ENCODE measurements at places on chromosomes 1 and 21.

- DNase-seq, result no peak
These were observed 125.8 kb upstream of the HOOK1 start for GRCh38 chr1:59688976-59689375.

GRCh38 chr1:30451532-30452125 lies 271.8 kb downstream of the MATN1 start:
- DNase-seq, result no peak

GRCh38 chr1:202130816-202131522 lies 8.3 kb downstream of the GPR37L1 start:
- no peak for DNase-seq

- no peak for DNase-seq
These were observed 69.3 kb downstream of the SLC25A24 start for GRCh38 chr1:108130794-108131193.

DNA sequence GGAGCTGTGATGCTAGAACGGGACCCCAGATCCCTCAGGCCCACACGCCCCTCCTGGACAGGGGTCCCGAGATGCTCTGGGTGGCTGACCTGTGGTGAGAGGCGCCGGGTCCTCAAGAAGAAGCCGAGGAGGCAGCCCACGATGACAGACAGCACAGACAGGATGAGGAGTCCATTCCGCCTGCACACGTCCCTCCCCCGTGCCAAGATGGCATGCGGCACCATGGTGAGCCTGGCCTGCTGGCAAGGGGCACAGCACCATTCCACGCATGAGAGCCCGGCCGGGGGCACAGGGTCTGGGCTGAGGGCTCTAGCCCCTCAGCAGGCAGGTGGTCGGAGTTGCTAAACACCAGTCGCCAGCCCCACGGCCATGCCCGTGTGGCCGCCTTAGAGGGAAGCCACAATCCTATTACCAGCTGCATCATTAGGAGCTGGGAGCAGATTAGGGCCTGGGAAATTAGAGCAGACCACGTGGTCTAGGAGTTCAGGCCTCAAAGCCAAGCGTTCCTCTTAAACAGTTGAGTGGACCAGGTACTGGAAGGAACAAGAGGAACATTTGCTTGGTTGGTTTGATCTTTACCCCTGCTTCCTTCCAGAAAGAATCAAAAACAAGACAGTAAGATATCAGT lies at the start of gene SLC1A7:
SLC1A7 (minus strand) TSS at position 413 of the 628 bp plus-strand sequence; CDS start at position 224, 189 bp downstream.
- no peak for DNase-seq

GRCh38 chr1:191912517-191912916 lies 245.7 kb upstream of the RGS18 start:
- DNase-seq, result no peak

GRCh38 chr1:66405061-66405460 lies 128.9 kb upstream of the SGIP1 start:
- no peak for DNase-seq

DNA sequence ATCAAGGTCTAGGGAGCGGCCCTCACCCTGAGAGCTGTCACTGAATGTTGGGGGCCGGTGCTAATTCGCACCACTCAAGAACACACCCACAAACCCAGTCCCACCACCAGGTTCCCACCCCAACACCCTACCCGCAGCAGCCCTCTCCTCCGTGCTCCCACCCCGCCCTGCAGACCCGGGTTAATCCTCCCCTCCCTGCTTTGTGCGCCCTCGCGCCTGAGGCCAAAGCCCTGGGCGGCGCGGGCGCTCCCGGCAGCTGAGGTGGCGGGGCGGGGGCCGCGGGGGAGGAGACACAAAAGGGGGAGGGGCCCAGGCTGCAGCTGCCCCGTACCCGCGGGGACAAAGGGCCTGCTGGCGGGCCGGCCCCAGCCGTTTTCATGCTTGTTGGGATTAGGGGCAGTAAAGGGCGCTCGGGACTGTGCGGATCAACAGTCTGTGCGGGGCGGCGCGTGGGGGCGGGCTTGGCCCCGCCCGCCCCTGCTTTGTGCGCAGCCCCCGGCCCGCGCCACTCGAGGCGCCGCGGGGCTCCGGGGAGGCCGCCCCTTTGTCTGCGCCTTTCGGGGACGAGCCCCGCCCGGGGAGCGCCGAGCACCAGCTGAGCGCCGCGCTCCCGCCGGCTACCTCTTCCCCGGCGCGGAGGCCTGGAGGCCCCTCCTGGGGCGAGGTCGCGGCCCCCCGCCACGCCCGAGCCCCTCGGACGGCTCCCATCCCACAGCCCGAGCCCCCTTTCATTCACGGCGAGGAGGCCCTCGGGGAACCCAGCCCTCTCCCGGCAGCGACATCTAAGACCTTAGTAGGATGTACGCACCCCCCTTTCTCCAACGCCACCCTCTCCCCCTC lies 10.9 kb downstream of the C1orf216 start:
- DNase-seq, result peak; percentile 43

- no peak for DNase-seq
These were observed 1.1 kb downstream of the PGD start for GRCh38 chr1:10400013-10400412.

- DNase-seq, result no peak
These were observed 176.1 kb downstream of the CLIC6 start for GRCh38 chr21:34844924-34845238.

GRCh38 chr1:39695016-39695415 lies 3.8 kb upstream of the HPCAL4 start:
- no peak for DNase-seq

DNA sequence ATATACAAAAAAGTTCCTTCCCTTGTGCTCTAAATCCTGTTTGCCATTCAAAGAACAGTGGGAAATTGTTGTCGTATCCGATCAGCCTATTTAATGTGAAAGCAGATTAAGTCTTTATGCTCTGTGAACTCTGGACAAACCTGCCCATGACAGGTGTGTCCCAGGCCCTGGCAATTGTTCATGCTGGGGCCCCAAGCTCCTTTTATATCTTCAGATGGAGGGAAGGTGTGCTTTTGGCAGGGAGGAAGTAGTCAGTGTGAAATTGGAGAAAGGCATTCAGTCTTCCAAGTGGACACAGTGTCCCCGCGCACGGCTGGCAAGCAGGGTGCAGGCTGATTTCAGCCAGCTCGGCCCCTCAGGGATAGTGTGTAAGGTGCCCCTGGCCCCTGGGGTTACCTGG lies 135.1 kb upstream of the F3 start:
- DNase-seq, result no peak

DNA sequence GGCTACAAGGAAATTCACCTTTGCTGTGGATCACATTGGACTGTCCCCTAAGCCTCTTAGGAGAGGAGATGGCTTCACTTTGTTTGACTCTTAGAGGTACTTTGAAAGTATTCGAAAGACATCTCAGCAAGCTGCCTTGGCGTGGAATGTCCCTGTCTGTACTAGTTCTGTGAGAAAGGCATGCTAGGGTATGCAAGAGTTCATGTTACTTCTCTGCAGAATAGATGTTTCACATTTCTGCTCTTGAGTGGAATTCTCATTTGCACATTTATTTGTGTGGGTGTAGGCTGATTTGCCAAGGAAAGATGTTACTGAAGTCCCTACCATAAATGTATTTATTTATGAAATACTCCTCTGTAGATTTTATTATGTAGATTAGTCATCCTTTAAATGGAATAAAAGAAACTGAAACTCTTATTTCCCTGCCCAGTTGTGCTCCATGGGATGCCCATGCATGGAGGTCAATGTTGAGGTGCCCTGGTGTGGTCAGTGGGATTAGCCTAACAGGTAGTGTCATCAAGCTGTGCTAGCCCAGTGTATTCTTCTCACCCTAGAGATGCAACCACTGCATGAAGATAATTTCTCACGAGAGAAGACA lies 13.8 kb downstream of the MIA3 start:
- DNase-seq, result no peak

DNA sequence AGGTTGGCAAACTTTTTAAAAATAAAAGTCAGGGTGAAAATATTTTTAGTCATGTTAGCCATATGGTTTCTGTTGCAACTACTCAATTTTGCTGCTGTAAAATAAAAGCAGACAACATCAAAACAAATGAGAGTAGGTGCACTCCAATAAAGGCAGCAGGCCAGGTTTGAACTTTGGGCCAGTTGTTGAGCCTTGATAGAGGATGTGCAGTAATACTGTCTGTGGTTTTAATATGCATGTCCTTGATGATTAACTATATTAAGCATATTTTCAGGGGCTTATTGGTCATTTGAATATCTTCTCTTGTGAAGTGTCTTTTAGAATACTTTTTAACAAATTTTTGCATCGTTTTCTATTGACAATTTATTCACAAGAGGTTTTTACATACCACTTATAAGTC lies 1399.9 kb upstream of the B3GALT2 start:
- DNase-seq, result no peak

DNA sequence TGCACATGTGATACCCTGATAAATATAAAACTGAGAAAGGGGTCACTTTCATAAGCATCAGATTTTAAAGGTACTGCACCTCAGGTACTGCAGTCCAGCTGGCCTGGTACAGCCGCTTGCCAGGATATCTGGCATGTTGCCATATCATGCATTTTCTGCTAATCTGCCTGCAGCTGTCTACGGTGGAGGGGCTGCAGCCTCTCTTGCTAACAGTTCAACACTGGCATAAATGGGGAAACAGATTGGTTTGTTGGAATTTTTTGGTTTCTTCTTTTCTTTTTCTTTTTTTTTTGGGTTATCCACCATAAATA lies 71.5 kb downstream of the MIS18A start:
- no peak for DNase-seq

DNA sequence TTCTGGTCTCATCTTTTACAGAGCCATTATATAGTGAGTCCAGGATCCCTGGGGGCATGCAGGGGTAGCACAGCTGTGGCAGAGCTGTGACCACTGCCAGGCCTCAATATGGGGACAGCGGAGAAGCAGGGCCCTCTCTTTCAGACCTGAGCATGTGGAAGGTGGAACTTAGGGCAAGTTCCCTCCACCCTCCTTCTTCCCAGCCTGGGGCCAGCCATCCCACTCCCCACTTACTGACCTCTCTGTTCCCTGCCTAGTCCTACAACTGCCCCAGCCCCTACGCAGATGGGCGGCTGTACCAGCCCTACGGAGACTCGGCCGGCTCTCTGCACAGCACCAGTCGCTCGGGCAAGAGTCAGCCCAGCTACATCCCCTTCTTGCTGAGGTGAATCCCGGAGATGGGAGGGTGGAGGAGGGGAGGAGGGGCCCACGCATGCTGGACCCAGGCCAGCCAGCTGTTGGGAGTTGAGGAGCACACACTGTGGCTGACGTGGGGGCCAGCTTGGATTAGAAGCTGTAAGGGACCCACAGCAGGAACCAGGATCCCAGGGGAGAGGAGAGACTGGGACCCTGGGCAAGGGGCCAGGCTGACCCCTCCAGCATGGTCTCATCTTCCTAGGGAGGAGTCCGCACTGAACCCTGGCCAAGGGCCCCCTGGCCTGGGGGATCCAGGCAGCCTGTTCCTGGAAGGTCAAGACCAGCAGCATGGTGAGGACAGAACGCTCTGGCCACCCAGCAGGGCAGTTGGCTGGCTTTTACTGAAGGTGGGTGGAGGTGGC lies 10.7 kb downstream of the PSRC1 start:
- DNase-seq, result no peak

- DNase-seq, result no peak
These were observed 31.9 kb downstream of the CAPN9 start for GRCh38 chr1:230778916-230779590.

DNA sequence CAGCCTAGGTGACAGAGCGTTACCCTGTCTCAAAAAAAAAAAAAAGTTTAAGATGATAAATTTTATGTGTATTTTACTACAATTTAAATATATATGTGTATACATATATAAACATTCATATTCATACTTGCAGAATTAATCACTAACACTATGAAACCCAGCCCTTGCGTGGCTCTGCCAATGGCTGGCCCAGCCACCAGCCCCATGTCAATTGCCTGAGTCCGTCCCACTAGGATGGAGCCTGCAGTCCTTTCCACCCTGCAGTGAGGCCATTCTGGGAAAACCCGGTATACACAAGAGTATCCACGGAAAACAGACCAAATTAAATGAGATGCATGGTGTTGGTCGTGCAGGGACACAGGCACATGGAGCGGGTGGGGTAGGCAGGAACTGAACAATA lies 49.7 kb downstream of the TCP10L start:
- DNase-seq, result no peak

DNA sequence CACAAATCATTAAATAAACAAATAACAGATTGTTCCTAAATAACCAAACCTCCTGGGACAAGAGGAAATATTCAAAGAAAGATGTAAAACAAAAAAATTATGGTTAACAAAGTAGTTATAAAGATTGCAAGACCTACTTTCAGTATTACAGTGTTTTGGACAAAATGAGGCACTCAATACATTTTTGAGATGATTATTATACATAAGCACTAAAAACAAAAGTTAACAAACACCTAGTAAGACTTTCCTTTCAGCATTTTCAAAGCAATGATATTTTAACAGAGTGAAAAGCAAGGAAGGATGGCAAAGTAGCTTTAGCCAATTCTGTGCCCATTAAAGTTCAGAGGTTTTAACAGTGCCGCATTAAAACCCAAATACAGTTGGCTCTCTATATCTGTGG lies 17.2 kb downstream of the OMA1 start:
- DNase-seq, result no peak

DNA sequence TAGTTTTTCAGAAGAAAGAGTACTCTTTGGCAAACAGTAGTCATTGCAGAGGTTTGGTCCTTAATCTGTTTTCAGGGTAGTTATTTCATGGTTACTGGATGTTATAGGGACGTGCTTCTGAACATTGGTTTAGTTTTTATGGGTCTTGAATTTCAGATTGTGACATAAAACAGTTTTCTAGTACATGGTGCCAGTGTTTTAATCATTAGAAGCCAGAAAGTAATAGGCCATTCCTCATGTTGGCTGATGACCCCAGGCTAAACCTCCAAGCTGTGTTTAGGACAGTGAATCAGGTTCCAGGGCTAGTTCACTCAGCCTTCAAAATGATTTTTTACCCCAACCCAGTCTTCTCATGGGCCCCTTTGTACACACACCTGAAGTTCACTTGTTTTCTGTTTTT lies 73.3 kb downstream of the OLFML2B start:
- DNase-seq, result no peak

- DNase-seq, result no peak
These were observed 25.7 kb downstream of the TMPRSS2 start for GRCh38 chr21:41482301-41482700.

- no peak for DNase-seq
These were observed 201.7 kb downstream of the ROR1 start for GRCh38 chr1:63975481-63975880.

GRCh38 chr1:10630661-10631120 lies 155.9 kb downstream of the PEX14 start:
- no peak for DNase-seq

DNA sequence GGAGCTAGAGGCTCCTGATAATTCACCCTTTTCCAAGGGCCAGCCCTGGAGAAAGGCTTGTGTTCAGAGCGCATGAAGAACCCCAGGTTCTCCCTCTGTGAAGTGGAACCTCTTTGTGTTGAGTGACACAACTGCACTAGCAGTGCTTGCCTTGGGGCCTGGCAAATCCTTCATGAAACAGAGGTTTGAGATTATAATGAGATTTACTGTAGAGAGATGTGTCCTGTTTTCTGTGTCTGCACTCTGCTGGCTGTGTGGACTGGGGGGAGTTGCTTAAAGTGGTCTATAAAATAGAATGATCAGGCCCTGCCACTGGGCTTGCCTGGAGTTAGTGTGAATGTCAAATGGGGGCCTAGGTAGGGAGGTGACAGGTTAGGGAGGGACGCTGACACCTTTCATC lies 11.5 kb upstream of the TNFRSF1B start:
- DNase-seq, result no peak

Data from stimulated activated naive CD8-positive, alpha-beta T cell treated with anti-CD3 and anti-CD28 coated beads, Interleukin-15, Interleukin-2, amounts not matched to agents 100 U/mL and 50 U/mL, for 24 hours (primary cell).